AG09319 (cell line): ENCODE measurements at places on chromosomes 1 and 21.
A peak's percentile ranks its signal among the peaks of the same experiment; 100 is the strongest.

DNA sequence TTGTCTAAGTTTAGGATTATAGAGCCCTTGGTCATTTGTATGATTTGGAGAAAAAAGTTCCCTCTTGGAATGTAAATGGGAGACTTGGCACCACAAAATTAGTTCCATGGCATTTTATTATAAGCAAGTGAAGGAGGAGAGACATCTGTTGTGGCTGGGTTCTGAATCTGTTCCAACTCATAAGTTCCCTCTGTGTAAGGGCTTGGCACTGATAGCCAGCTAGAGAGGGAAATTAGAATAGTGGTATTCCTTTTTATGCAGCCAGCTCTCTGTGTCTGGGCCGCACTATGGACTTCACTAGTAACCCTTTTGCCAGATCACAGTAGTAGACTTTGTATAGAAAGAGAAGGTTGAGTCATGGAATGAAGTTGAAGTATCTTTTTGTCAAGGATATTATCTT, 31.1 kb downstream of the GNAI3 start:
- no peak for DNase-seq

- DNase-seq, result peak; percentile 84
Measured at GRCh38 chr1:68331117-68331865, 99.0 kb upstream of the WLS start.

- DNase-seq, result no peak
Measured at GRCh38 chr1:11858968-11859871, 475 bp upstream of the NPPB start.

DNA sequence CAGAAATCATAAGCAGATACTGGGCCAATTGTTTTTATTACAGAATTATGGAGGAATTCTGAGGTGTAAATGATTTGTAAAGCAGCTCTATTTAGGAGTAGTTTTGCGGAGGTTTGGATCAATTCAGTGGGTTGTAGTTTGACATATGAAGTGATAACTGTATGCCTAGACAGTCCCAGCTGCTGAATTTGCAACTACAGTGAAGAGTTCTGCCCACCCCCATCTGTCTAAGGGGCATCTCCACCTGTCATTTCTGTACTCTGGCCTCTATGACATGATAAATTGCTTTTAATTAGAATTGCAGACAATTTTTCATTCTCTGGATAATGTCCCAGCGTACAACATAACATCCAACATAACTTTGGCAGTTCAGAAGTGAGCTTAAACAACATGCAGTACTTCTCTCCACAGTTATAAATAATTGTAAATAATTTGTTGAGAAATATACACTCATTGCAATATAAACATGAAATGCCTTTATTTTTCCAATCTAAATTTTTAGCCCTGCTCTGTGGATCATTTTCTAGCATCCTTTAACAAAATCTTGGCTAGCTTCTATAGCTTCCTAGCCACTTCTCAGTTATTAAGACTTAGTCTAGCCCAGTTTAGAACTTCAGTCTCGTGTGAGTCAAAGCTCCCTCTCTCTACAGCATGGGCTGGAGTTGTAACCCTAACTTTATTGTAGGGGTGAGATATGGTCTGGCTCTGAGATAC, 52.3 kb downstream of the PDE4B start:
- DNase-seq, result no peak

- DNase-seq, result no peak
Measured at GRCh38 chr1:229117664-229118300, 153.1 kb upstream of the RAB4A start.

GRCh38 chr1:233777566-233777965, 126.9 kb upstream of the SLC35F3 start:
- no peak for DNase-seq

DNA sequence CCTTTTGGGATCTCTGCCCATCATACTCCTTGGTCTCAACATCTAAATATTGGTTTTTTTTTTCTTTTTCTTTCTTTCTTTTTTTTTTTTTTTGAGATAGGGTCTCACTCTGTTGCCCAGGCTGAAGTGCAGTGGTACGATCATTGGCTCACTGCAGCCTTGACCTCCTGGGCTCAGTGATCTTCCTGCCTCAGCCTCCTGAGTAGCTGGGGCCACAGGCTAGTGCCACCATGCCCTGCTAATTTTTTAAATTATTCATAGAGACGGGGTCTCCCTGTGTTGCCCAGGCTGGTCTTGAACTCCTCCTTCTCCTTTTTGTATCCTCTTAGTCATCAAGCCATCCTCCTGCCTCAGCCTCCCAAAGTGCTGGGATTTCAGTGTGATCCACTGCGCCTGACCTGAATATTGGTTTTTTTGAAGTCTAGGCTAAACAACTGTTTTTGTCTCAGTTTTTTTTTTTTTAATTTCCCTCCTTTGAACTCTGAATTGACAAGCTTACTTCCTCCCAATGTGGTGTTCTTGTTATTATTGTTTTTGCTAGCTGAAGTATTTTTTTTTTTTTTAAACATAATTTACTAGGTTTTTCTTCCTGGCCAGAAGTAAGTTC, 30.9 kb downstream of the MAPKAPK2 start:
- no peak for DNase-seq

GRCh38 chr1:89855413-89856123, 34.7 kb downstream of the LRRC8D start:
- no peak for DNase-seq

GRCh38 chr1:22404486-22404885, 47.2 kb upstream of the ZBTB40 start:
- DNase-seq, result no peak

- DNase-seq, result no peak
Measured at GRCh38 chr21:43927591-43928221, 62.7 kb downstream of the AGPAT3 start.

DNA sequence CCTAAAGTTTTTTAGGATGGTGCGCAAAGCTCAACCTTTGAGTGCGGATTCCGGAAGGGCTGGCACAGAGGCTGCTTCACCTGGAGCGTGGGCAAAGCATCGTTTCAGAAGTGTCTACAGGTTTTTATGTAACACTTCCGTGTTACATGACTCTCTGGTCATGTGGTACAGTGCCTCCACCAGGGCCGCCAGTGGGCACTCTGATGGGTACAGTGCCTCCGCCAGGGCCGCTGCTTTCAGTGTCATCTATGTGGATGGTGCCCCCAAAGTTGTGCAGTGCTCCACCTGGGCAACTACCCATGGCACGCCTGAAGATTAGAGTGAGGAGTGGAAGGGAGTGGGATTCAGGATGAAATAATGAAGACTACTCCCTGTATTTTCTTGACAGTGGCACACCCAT, 101.4 kb upstream of the C1orf174 start:
- DNase-seq, result no peak

GRCh38 chr1:246794048-246794827, 70.0 kb downstream of the SCCPDH start:
- DNase-seq, result no peak

- DNase-seq, result no peak
Measured at GRCh38 chr21:34204481-34205439, 131.4 kb downstream of the MRPS6 start.

- no peak for DNase-seq
Measured at GRCh38 chr21:15134701-15135470, 70.1 kb upstream of the NRIP1 start.

GRCh38 chr1:156422602-156423091, 53.6 kb downstream of the RHBG start:
- no peak for DNase-seq

- DNase-seq, result no peak
Measured at GRCh38 chr1:174656409-174657059, 208.8 kb downstream of the GPR52 start.

GRCh38 chr1:245434280-245434679, 279.5 kb downstream of the KIF26B start:
- DNase-seq, result no peak

GRCh38 chr1:27873671-27874384, 1.5 kb downstream of the THEMIS2 start:
- no peak for DNase-seq

DNA sequence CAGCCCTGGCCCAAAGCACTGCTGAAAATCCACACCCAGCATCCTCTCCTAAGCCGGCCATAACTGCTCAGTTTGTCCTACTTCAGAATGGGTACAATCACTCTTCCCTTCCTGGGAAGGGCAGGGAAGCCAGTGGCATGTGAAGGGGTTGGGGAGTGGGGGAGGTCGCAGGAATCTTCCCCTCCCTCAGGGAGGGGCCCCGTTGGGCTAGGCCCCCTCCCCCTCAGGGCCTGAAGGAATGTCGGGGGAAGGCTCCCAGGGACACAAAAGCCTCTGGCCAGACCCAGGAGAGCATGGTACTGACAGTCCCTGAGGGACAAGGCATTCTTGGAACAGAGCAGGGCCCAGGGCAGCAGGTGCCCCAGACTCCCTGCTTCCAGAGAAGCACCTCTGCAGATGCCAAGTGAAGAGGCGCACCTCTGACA, 1.2 kb downstream of the ELOVL1 start:
- DNase-seq, result no peak

DNA sequence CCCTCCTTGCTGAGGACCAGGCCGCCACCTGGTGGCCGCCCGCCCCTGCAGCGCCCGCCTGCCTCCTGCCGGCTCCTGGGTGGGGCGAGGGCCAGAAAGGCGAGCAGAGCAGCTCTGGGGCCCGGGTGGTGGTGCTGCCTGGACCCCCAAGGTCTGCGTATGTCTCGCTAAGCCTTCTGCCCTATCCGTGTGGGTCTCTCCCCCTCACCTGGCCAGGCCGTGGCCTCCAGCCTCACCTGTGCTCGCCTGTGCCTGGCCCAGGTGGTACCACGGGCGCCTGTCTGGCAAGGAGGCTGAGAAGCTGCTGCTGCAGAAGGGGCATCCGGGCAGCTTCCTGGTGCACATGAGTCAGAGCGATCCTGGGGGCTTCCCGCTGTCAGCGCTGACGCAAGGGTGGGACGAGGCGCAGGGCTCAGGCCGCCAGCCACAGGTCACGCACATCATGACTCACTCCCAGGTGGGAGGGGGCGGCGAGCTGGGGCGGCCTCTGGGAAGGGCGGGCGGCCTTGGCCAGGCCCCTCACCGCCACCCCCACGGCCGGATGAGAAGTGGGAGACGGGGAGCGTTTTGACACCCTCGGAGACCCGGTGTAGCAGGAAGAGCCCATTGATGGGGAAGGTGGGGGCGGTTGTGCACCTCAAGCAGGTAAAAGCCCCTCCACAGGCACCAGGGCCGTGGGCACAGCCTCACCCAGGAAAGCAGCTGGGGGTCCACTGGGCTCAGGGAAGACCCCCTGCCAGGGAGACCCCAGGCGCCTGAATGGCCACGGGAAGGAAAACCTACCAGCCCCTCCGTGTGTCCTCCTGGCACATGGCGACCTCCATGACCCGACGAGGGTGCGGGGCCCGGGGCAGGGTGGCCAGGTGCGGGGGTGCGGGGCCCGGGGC, 9.9 kb downstream of the RNF223 start:
- no peak for DNase-seq

- DNase-seq, result no peak
Measured at GRCh38 chr1:234062166-234062565, 157.7 kb downstream of the SLC35F3 start.

DNA sequence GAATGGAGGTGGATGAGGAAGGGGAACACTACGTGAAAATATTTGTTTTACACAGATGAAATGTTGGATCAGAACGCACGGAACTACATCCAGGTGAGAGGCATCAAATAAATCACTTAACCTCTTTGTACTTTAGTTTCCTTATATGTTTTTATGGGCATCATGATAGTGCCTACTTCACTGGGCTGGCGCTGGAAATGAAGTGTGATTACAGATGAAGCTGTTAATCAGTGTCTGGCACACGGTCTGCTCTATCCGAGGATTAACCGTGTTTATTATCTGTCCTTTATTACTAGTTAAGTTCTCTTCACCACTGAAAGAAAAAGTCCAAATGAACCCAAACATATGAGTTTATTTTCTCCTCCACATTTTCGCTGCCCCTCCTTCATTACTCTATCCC, 96.0 kb upstream of the TRABD2B start:
- DNase-seq, result no peak

DNA sequence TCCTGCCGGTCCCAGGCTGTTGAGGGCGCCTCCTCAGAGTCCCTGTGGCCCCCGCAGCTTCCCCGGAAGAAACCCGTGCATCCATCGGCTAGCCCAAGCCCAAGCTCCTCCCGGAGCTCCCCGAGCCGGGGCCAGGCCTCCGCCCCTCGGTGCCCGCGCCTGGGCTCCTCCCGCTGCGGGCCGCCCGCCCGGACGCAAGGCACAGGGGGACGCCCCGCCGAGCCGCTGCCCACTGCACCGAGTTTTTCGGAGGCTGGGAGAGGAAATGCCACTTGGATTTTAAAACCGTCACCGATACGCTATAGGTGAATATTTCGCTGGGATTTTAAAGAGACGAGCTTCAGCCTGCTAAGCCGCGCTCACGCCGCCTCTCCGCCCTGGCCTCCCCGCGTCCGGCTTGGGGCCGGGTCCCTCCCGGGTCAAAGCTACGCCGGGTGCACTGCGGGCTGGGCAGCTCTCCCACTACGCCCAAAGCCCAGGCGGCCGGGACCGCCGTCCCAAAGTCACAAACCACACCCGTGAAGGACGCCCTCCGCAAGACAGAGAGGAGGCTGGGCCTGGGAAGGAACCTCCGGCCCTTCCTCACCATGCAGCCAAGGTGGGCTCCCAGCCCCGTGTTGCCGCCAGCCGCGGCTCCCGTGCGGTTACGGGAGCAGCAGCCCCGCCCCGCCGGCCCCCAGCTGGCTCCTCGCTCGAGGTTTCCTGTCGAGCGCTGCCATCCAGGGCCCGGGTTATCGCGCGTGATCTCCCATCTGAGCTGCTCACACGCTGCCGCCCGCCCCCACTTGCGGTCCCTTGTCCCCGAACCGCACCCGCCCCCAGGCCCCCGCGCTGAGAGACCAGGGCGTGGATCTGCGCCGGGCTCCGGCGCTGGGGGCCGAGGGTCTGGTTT, 63.2 kb downstream of the CD247 start:
- no peak for DNase-seq

- no peak for DNase-seq
Measured at GRCh38 chr1:58823481-58824010, 39.7 kb upstream of the JUN start.

- no peak for DNase-seq
Measured at GRCh38 chr1:8456308-8456912, 138.5 kb downstream of the SLC45A1 start.

GRCh38 chr1:27934818-27935549, at the start of gene SMPDL3B:
Gene SMPDL3B (plus strand): TSS chr1:27935000. CDS start chr1:27935184, 184 bp downstream.
- DNase-seq, result no peak

DNA sequence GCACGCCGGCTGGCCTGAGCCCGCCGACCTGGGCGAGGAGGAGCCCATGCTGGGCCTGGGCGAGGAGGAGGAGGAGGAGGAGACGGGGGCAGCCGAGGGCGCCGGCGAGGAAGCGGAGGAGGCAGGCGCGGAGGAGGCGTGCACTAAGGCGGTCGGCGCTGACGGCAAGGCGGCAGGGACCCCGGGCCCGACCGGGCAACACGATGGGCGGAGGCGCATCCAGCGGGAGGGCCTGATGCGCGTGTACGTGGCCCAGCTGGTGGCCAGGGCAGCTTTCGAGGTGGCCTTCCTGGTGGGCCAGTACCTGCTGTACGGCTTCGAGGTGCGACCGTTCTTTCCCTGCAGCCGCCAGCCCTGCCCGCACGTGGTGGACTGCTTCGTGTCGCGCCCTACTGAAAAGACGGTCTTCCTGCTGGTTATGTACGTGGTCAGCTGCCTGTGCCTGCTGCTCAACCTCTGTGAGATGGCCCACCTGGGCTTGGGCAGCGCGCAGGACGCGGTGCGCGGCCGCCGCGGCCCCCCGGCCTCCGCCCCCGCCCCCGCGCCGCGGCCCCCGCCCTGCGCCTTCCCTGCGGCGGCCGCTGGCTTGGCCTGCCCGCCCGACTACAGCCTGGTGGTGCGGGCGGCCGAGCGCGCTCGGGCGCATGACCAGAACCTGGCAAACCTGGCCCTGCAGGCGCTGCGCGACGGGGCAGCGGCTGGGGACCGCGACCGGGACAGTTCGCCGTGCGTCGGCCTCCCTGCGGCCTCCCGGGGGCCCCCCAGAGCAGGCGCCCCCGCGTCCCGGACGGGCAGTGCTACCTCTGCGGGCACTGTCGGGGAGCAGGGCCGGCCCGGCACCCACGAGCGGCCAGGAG, 7.2 kb upstream of the IBA57 start:
- DNase-seq, result no peak

GRCh38 chr1:86861424-86861823, 52.5 kb downstream of the SELENOF start:
- no peak for DNase-seq
